ENCODE measurements at places on chromosomes 2 and 18.

DNA sequence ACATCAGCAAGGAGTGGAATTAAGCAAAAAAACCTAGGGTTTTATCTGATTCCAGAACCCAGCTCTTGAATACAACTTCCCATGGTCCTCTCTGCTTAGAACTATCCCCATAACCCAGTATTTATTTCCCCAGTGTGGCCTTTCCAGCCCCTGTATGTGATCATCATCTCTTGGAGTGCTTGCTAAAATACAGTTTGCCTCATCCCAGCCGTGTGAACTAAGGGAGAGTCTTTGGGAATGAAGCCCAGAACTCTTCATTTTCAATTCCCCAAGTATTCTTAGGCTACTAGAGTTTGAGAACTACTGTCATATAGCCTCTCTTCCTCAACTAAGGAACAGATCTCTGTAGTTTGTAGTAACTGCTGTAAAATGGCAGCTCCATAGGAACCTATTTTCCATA lies 173.1 kb downstream of the LCLAT1 start:
- DNase-seq, result no peak

- DNase-seq, result no peak
These were observed 13.2 kb upstream of the BZW1 start for GRCh38 chr2:200798514-200798913.

DNA sequence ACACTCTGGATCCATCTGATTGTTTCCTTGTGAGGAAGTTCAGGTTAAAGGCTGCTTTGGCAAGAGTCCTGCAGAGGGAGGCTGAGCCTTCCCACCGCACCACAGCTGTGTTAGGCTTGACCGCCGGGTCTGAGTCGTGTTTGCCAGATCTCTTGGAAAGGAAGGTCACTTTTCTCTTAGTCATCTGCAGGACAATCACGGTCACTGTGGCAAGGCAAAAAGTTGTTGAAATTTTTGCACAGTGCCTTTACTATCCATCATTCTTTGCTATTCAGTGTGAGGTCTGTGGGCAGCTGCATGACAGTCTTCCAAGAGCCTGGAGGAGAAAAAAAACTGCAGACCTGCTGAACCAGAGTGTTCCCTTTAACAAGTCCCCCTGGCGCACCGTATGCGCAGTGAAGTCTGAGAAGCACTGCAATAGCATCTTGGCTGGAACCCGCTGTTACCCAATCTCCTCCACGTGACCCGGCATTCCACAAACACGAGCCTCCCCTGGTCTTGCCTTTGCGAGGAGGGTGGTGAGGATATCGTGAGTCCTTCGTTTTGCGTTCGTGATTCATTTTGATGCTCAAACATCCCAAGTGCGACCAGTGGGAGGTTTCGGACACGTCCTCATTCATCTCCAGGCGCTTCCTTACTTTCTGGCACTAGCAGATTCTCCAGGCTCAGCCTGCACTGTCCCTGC lies 23.0 kb downstream of the BIN1 start:
- no peak for DNase-seq

DNA sequence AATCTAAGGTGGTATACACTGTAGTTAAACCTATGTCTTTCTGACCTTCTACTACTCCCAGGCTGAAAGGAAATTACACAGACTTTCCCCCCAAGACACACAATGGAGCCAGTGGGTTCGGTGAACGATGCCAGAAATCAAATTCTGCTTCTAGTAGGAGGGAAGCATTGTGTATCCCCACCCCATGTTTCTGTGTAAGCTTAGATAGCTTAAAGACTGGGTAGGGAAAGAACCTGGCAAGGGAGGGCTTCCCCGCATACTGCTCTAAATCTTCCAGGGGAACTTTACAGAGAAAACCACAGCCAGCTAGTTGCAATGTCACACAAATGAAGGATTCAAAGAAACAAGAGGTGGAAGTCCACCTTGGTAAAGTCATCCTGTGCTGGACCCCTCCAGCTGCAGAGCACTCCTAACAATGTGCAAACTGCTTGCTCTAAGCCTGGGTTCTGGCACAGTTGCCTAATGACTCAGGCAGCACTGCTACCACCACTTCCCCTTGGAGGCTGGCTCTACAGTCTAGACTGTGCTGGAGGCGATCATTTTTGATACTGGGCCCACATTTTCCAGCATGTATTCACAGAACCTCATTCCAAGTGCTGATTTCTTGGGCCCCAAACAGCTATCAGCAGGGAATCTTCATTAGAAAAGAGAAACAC lies 47.5 kb downstream of the TRIB2 start:
- no peak for DNase-seq

GRCh38 chr2:145815933-145816332 lies 1296.0 kb upstream of the ZEB2 start:
- DNase-seq, result no peak

DNA sequence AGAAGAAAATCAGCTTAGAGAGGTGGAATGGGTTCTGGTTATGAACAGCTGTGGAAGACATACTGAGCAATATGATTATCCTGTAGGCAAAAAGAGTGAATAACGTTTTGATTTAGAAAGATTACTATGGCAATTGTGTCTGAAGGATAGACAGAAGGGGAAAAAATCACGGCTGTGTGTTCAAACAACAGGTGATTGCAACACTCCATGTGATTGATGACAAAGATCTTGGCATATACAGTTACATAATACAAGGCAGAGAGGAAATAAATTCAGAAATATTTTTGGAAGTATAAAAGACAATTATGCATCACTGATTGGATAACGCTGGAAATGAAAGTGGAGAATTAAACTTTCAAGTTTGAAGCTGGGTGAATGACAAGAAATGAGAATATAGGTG lies 58.5 kb upstream of the KCNJ3 start:
- no peak for DNase-seq

DNA sequence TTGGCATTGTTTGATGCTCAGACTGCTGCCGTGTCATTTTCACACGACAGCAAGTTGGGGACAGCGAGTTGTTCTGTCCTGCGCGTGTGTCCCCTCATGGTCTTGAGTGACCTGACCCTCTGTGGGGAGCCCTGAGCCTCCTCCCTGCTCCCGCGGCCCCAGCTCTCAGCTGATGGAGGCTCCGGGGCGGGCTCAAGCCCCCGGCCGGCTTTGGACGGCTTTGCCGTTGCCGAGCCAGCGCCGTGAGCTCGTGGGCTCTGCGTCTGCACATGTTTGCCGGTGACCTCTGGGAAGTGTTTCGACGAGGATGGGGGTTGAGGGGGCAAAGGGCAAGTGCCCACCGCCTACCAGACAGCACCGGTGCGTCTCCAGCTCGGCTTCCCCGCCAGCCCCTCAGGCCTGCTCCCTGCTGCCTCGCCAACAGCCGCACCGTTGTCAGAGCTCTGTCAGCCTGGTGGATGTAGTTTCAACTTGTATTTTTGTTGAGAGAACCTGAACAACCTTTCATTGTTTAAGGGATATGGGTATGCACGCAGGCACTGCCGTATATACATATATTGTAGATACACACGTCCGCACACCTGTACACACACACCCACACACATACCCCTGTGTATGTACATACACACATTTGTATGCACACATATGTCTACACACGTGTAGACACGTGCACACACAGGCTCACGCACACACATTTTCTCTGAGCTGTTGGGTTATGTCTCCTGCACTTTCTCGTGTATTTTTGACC lies 13.7 kb downstream of the PDCD1 start:
- DNase-seq, result no peak

GRCh38 chr2:191688934-191689695 lies 11.2 kb downstream of the NABP1 start:
- DNase-seq, result no peak

- no peak for DNase-seq
These were observed 78.3 kb downstream of the KCNJ3 start for GRCh38 chr2:154776825-154777224.

DNA sequence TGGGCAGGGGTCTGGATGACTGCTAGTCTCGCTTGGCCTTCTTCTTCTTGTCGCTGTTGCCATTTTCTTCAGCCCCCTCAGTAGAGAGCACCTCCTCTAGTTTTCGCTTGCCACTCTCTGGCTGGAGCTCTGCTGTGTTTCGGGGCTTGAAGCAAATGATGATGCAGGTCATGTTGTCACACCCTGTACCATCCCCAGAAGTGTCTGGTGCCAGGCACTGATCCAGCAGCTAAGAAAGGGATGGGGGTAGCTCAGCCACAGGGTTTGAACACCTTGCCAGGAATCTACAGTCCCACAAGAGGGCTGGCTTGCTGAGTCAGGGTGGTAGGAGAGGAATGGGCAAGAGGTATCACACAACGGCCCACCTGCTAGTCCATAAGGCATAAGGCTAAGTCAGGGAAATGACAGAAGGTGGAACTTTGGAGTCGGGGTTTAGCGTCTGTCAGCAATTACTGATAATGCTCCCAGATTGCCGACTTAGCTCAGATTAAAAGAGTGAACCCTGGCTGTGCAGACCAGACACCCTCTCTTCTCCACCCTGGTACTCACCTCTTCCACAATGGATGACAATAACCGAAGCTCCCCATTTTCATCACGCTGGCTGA lies 1.1 kb upstream of the ZNF513 start:
- DNase-seq, result no peak

DNA sequence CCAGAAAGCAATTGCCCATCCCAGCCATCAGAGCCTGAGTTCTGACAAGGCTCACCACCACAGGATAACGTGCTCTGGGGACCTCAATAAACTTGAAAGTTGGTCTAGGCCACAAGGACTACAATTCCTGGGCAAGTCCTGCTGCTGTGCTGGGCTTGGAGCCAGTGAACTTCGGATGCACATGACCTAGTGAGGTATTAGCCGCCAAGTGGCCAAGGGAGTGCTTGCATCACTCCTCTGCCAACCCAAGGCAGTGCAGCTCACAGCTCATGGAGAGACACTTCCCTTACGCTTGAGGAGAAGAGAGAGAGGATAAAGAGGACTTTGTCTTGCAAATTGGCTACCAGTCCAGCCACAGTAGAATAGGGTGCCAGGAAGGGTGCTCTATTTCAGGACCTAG lies 219.6 kb downstream of the MBD2 start:
- no peak for DNase-seq

- no peak for DNase-seq
These were observed 1.9 kb downstream of the REV1 start for GRCh38 chr2:99487906-99488305.

DNA sequence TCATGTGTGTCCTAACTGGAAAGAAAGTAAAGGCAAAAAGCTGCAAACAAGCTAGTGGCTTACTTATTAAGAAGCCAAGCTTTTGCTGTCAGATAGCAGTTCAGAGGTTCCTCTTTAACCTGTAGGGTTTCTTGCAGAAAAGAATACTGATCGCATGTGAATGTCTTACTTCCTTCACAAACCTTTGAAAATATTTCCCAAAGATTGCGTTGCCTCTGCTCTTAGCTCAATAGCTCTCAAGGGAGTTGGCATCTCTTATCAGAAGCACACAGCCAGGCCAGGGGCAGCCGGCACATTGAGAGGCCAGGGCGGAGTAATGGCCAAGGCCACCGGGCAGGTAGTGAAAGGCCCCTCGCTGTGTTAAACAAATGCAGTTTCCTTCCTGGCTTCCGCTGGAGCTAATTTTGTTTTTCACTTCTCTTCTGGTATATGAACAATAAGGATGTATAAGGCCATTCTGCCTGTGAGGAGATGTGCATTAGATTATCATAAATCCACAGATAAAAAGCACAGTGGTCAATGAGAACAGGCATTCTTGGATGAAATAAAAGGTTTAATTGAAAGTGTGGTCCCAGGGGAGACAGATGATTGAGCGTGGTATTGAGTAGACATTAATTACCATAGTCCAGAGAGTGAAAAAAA lies 542.4 kb upstream of the NRP2 start:
- DNase-seq, result no peak

- no peak for DNase-seq
These were observed 788.4 kb downstream of the EPHA4 start for GRCh38 chr2:220783671-220784070.

DNA sequence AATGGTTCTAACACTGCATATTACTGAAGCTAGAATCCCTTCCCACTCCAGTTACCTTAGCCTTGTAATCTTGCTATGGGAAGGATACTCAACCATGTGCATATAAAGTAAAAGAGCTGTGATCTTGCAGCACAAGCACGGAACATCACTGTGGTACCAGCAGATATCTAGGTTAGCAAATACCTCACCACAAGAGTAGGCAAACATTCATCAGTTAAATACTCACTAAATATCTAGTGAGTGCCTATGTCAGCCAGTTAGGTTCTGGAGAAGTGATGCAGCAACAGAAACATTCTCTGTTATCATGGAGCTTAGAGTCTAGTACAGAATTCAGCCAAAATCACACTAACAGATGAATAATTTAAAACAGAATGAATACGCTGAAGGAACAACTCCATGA lies 349.6 kb upstream of the UBE2E3 start:
- no peak for DNase-seq

GRCh38 chr2:56680971-56681631 lies 497.3 kb downstream of the CCDC85A start:
- DNase-seq, result no peak

- no peak for DNase-seq
These were observed 418.8 kb downstream of the NRXN1 start for GRCh38 chr2:50613161-50613560.

DNA sequence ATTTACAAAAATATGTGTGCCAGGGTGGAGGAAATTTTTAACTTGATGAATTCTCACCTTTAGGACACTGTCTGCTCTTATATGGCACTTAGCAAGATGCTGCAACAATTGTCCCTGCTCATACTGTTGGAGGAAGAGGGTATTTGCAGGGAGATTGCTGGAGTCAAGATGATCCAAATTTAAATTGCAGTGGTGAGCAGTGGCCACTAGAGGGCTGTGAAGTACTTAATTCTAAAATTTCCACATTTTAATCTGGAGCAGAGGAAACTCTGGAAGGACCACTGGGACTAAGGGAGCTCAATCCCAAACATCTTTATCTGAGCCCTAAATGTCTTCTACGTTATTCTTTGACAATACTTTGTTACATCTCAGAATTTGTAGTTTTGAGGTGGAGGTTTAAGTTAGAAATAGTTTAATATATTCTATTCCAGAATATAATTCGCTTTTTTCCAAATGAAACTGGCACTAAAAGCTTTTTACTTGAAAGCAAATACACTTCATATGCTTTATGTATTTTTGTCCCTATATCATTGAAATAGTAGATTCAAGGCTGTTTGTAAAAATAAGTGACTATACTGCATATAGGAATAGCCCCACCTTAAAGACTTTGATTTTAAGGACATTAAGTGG lies 33.0 kb upstream of the PTH2R start:
- DNase-seq, result peak; percentile 29

DNA sequence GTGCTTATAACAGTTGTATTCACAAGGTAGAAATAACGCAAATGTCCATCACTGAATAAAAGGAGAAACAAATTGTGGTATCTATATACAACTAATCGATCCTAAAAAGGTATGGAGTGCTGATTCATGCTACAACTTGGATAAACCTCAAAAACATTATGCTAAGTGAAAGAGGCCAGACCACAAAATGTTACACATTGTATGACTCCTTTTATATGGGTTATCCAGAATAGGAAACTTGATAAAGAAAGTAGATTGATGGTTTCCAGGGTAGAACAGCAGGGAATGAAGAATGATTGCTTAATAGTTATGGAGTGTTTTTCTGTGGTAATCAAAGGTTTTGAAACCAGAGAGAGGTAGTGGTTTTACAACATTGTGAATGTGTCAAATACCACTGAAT lies 432.2 kb upstream of the TRIB2 start:
- DNase-seq, result no peak

GRCh38 chr2:125405816-125406215 lies 1250.1 kb upstream of the GYPC start:
- DNase-seq, result no peak

- no peak for DNase-seq
These were observed 383.0 kb downstream of the TMEM182 start for GRCh38 chr2:103144837-103145236.
